Femur (tissue), 1 donor: ENCODE measurements at places on chromosomes 3 and 15.

GRCh38 chr15:41936155-41936554 is 36.2 kb downstream of the EHD4 start:
- no peak for DNase-seq

GRCh38 chr15:98853617-98854420 is 153.8 kb downstream of the PGPEP1L start:
- DNase-seq, result no peak

- DNase-seq, result no peak
Measured at GRCh38 chr3:166445865-166446264, 608.6 kb upstream of the BCHE start.

GRCh38 chr3:149366031-149366430 is 11.4 kb downstream of the TM4SF1 start:
- DNase-seq, result no peak

DNA sequence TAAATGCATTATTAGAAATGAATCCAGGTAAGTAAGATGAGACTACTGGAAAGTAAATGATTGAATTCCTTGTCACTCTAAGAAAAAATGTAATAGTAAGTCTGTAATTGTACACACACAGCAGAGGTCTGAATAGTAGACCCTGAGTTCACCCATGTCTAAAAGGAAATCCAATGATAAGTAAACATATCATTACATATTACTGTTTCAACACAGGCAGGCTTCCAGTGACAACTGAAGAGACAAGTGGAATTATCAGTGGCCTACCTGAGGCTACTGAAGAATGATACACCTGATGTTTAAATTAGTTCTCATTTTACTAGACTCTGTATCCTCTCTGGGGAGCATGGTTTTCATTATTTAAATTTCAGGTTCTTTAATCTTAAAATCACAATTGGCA is 6.2 kb upstream of the CCNL1 start:
- DNase-seq, result no peak

DNA sequence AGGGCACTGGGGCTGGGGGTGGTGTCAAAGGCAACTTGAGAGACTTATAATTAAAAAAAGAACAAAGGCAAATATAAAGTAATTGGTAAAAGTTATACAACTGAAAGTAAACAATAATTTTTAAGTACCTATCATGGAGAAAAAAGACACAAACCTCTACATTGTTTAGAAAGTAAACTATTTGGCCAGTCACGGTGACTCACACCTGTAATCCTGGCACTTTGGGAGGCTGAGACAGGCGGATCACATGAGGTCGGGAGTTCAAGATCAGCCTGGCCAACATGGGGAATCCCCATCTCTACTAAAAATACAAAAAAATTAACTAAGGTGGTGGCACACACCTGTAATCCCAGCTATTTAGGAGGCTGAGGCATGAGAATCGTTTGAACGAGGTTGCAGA is 25.8 kb downstream of the RPSA start:
- DNase-seq, result no peak

DNA sequence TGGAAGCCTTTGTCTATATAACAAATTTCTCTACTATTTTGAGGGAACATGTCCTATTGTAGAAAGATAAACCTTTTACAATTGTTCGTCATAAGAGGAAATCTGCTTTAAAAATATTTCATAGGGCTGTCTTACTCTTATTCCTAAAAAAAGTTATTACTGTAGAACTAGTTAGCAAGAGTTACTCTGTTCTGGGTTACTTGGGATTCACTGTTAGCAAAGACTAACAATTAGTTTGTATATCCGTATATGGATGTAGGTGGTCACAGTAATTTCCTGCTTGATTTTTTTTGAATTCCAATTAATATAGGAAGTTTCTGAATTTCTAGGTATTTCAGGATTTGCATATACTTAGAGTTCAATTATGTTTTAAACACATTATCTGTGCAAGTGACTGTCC is 413.5 kb downstream of the RBMS3 start:
- no peak for DNase-seq

GRCh38 chr15:36432161-36432560 is 147.3 kb upstream of the CDIN1 start:
- DNase-seq, result no peak

DNA sequence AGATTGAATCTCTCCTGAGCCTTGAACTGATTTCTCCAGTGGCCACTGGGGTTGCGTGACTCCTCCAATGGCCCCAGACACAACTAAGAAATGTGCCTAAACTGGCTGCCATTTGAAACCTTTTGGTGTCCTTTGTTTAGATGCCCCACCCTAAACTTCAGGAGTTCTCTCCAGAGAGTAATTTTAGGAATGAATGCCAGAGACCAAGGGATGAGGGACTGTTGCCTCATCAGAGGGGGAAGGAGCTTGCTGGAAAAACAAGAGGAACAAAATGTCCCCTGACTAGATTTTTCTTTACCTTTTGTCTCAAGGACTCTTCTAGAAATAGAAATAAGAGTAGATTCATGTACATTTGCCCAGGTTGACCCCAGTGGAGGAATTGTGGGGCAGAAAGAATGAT is 8.1 kb upstream of the ADPRH start:
- no peak for DNase-seq

GRCh38 chr3:136903899-136904298 is 41.9 kb downstream of the NCK1 start:
- no peak for DNase-seq

DNA sequence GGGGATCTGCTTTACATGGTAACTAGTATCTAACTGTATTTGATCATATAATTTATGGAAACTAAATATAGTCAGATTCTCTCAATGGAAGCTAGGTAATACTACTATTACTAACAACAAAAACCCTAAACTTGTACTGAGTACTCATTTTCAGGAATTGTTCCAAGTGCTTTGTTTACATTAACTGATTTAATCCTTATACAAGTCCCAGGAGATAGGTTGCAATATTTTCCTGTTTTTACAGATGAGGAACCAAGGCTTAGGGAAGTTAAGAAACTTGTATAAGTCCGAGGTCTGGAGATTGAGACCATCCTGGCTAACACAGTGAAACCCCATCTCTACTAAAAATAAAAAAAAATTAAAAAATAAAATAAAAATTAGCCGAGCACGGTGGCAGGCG is 7.5 kb upstream of the MTHFS start:
- no peak for DNase-seq

DNA sequence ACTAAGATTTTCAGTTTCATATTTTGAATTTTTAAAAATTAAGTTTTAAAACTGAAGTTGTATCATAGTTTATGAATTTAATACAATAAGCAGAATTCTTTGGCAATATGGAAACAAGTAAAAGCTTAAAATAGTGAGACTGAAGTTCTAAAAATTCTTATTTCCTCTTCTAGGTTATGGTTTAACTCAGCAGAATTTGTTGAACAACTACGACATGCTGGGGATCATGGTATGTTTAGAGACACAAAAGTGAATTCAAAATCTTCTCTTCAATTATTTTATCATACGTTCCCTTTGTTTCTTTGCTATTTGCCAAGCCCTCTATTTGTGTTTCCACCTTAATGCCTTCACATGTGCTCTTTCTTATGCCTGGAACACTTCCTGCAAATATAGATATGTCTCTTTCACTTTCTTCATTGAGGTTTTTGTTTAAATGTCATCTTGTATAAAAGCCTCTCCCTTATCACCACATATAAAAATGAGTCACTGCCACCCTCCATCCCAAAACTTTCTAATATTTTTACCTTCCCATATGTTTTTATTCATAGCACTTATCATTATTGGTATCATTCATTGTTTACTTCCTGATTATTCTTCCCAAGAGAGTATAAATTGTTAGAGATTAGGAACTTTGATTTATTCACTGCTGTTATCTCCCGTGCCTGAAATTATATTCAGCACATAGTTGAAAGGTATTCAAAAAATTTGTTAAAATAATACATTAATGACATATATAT is 6.4 kb downstream of the SUCNR1 start:
- DNase-seq, result no peak

- DNase-seq, result peak; percentile 86
Measured at GRCh38 chr15:65101411-65101890, 13.5 kb downstream of the UBAP1L start.

DNA sequence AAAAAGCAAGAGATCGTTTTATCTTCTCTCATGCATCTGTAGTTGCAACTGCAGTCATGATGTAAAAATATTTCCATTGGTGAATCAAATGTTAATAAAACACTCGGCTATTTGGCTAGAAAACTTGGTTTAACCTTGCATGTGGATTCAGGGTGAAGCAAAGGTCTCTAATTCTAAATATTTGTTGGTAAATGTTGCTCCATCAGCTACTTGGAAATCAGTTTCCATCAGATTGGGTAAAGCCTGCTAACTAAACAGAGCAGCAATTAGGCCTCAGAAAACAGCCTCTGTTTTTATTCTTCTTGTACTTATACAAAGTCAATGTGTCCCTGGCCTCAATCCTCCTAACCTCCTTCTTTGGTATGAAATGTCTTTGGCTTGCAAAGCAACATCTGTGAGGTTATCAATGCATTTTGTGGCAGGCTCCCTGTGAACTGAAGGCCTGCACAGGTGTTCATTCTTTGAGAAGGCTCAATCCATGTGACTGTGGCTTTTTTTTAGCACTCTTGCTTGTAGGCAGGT is 312.3 kb downstream of the WDR72 start:
- DNase-seq, result no peak

GRCh38 chr3:184275381-184275701 is 481 bp upstream of the ECE2 start:
- DNase-seq, result no peak

DNA sequence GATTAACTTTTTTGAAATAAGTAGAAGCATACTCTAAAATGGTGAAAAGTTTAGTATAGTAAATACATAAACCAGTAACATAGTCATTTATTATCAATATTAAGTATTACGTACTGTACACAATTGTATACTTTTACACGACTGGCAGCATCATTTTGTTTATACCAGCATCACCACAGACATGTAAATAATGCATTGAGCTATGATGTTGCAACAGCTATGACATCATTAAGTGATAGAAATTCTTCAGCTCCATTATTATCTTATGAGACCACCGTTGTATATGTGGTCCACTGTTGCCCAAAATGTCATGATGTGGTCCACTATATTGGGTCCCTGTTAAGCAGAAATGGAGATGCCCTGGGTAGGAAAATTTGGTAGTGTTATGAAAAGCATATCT is 51.3 kb downstream of the DRD3 start:
- DNase-seq, result no peak

DNA sequence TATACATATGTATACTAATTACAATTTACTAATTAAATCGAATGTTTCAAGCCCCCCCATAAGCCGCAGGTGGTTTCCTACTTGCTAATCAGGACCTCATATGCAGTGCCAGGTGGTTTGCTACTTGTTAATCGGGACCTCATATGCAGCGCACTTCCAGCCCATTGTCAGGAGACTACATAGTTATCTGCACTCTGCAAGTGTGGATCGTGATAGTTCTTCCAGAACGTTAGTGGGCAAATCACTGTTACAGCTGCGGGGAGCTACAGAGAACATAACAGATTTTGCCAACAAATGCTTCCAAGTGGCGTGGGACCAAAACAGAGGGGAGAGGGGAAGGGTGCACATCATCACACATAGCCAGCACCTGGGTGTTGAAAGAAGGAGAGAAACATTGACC is 558.4 kb downstream of the GABRG3 start:
- DNase-seq, result no peak

- DNase-seq, result peak; percentile 15
Measured at GRCh38 chr3:38111201-38111600, 25.7 kb downstream of the ACAA1 start.

DNA sequence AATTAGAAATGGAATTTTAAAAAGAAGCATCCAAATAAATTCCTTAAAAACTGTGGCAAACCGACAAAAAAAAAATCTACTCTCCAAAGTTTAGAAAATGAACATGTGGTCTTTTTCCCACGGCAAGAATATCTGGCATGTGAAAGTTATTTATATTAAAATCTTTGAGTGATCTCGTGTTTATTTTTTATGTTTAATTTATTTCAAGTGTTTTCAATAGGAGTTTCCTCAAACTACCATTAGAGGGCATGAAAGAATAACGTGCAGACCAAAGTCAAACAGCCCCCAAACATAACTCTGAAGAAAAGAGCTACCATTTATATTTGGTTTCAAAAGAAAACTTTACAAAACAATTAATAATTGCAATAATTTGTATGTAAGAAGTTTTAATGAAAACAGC is 286.4 kb downstream of the ZIC4 start:
- no peak for DNase-seq

DNA sequence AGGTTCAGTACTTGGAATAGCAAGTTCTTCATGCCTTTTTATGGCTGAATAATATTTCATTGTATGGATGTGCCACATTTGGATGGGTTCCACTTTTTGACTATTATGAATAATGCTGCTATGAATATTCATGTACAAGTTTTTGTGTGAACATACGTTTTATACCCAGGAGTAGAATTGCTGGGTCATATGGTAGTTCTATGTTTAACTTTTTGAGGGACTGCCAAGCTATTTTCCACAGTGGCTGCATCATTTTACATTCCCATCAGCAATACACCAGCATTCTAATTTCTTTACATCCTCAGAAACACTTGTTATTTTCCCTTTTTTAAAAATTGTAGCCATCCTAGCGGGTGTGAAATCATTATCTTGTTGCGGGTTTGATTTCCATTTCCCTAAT is 76.0 kb upstream of the PRR20G start:
- DNase-seq, result no peak
